Stimulated activated CD8-positive, alpha-beta memory T cell treated with anti-CD3 and anti-CD28 coated beads, Interleukin-7, amount 100 ng/mL, for 1 hour (primary cell): ENCODE measurements at places on chromosomes 7 and 10.

GRCh38 chr10:116311706-116312490 is 12.3 kb upstream of the CCDC172 start:
- no peak for DNase-seq

DNA sequence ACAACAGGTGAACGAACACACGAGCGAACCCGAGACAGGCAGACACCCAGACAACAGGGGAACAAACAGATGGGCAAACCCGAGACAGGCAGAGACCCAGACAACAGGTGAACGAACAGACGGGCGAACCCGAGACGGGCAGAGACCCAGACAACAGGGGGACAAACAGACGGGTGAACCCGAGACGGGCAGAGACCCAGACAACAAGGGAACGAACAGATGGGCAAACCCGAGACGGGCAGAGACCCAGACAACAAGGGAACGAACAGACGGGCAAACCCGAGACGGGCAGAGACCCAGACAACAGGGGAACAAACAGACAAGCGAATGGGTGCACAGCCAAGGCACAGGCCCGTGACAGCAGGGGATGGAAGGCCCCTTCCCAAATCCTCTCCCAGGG is 264.7 kb downstream of the ELFN1 start:
- no peak for DNase-seq

- no peak for DNase-seq
Observed at GRCh38 chr7:159078193-159078910, 66.3 kb downstream of the VIPR2 start.

- DNase-seq = no peak
Observed at GRCh38 chr10:29583674-29584073, 51.1 kb downstream of the SVIL start.

GRCh38 chr10:58373442-58373827 is 11.8 kb upstream of the TFAM start:
- DNase-seq = no peak

- DNase-seq = no peak
Observed at GRCh38 chr7:158324397-158325360, 262.9 kb downstream of the PTPRN2 start.

DNA sequence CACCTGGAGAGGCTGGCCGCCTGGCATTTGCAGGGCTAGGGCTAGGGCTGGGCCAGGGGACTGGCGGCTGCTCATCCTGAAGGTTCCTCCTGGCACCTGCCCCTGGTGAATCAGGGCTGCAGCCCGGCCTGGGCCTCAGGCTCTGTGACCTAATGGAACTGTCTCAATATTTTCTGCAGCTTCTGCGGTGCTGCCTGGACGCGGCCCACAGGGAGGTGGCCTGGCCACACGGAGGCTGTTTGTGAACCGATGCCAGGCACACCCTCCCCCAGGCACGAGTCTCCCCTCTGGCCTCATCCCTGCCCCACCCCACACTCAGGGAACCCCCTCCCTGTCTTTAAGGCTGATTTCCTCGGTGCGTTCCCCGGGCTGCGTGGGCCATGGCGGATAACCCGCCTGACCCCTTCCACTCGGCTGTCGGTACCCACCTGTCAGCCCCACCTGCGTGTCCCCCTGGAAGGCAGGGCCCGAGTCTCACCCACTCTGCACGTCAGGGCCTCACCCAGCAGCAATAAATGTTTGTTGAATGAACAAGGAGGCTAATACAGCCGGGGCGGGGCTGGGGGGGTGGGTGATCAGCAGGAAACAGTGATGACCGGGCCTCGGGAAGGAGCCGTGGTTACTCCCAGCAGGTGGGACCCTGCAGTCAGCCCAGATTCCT is 54.5 kb upstream of the DNAJB6 start:
- DNase-seq = no peak

GRCh38 chr10:47024046-47024322 is 112.8 kb downstream of the PTPN20 start:
- DNase-seq = no peak

GRCh38 chr10:111297351-111297848 is 220.6 kb downstream of the ADRA2A start:
- no peak for DNase-seq

GRCh38 chr10:88895250-88895649 is 15.2 kb downstream of the STAMBPL1 start:
- DNase-seq = no peak

DNA sequence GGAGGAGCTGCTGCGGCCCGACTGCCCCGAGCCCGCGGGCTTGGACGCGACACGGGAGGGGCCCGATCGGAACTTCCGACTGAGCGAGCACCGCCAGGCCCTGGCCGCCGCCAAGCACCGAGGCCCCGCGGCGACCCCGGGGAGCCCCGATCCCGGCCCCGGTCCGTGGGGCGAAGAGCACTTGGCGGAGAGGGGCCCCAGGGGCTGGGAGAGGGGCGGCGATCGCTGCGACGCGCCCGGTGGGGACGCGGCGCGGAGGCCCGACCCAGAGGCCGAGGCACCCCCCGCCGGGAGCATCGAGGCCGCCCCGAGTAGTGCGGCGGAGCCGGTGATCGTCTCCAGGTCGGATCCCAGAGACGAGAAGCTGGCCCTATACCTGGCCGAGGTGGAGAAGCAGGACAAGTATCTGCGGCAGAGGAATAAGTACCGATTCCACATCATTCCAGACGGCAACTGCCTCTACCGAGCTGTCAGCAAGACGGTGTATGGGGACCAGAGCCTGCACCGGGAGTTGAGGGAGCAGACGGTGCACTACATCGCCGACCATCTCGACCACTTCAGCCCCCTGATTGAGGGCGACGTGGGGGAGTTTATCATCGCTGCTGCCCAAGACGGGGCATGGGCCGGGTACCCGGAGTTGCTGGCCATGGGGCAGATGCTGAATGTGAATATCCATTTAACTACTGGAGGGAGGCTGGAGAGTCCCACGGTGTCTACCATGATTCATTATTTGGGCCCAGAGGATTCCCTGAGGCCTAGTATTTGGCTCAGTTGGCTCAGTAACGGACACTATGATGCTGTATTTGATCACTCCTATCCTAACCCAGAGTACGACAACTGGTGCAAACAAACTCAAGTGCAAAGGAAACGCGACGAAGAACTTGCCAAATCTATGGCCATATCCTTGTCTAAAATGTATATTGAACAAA is 1.4 kb downstream of the OTUD1 start:
- no peak for DNase-seq

DNA sequence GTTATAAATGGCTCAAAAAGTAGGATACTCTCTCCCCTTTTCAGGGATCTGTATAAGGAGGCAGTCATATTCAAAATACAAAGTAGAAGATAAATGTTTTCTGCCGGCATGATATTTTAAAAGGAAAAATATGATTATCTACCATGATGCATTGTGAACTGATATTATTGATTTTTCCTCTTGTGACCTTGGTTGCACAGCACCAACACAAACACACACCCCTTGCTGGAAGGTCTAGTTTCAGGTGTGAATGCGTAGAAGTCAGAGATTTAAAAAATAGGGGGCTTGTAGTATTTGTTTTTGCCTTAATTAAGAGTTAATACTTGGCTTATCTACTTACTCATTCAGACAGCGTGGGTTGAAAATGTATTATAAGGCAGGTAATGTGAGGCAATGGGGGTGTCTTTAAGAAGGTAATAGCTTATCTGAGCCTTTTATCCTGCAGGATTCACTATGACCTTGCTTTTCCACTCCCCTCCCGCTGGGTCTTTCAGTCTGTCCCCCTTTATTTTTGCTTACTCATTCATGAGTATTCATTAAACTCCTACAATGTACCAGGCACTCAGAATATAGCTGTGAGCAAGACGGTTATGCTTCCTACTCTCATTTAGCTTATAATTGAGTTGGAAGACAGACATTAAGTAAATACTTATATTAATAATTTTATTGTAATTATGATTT is 390.6 kb downstream of the SDK1 start:
- no peak for DNase-seq

DNA sequence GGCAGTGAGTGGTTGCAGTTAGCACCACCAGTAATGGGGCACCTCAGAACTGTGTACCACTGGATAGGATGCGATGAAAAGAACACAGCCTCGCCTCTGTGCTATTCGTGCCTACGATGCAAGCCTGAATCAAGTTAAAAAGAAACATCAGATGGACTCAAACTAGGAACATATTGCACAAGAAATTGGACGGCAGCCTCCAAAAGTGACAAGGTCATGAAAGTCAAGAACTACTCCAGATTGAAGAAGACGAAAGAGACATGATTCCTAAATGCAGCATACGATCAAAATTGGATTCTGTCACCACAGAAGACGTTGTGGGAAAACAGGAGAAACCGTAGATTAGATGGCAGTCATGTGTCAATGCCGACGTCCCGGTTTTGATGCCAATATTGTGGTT is 648.1 kb upstream of the FOXK1 start:
- no peak for DNase-seq

- no peak for DNase-seq
Observed at GRCh38 chr10:117351558-117351957, 23.7 kb downstream of the PDZD8 start.

- no peak for DNase-seq
Observed at GRCh38 chr10:84846658-84847316, 518.4 kb downstream of the CCSER2 start.

GRCh38 chr7:19932549-19933249 is 159.3 kb upstream of the TMEM196 start:
- no peak for DNase-seq

- DNase-seq = no peak
Observed at GRCh38 chr7:111393011-111393754, 169.1 kb downstream of the IMMP2L start.

- no peak for DNase-seq
Observed at GRCh38 chr10:13536674-13537366, 8.0 kb upstream of the BEND7 start.

GRCh38 chr10:93911866-93912265 is 18.1 kb downstream of the SLC35G1 start:
- DNase-seq = no peak
